ENCODE measurements at places on chromosomes 5 and 9.
A peak's percentile ranks its signal among the peaks of the same experiment; 100 is the strongest.

- DNase-seq: no peak
- no peak overlapping the region for H3K4me3 ChIP-seq
- no peak overlapping the region for H3K27ac ChIP-seq
- no peaks in the 10 kb centered on the region for H3K36me3 ChIP-seq
- H3K27me3 ChIP-seq: peaks cover 8% of the 10 kb centered on the region
These were observed 72.3 kb upstream of the ANXA1 start for GRCh38 chr9:73079326-73079725.

DNA sequence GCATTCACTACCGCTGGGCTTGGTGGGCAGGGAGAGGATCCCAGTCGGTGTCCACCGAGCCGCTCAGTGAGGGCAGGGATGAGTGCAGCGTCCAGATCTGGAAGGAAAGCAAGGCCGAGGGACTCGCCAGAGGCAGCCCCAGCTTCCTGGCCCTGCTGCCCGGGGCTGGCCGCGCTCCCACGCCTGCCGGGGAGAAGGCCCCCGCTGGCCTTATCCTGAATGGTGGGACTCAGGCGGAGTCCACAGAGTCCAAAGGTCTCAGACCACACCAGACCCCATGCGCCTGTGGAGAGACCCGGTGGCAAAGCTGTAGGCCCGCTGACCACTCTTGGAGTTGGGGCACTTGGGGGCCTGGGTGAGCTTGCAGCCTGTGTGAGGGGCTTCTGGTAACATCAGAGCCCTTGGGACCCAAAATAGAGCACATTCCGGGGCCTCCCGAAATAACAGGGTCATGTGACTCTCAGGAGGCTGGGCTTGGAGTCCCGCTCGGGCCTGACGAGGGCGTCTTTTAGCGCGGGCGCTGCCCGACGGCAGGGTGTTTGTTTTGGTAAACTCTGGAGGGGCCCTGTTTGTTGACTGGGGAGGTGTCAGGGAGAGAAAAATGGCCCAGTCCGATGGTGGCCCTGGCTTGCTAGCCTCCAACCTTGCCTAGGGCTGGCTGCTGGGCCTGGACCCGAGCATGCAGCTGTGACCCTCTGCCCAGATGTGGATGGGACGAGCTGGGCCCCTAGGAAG is 2.8 kb downstream of the RXRA start:
- no peak overlapping the region for H3K4me3 ChIP-seq
- H3K36me3 ChIP-seq: no peaks in the 10 kb centered on the region
- H3K4me1 ChIP-seq: peaks cover 25% of the 10 kb centered on the region
- H3K27me3 ChIP-seq: no peaks in the 10 kb centered on the region

- no peak overlapping the region for H3K27ac ChIP-seq
- H3K4me1 ChIP-seq: no peaks in the 10 kb centered on the region
- H3K27me3 ChIP-seq: no peaks in the 10 kb centered on the region
- no peak overlapping the region for H3K4me3 ChIP-seq
- no peak for DNase-seq
These were observed 250.1 kb downstream of the GADD45G start for GRCh38 chr9:89854715-89855475.

DNA sequence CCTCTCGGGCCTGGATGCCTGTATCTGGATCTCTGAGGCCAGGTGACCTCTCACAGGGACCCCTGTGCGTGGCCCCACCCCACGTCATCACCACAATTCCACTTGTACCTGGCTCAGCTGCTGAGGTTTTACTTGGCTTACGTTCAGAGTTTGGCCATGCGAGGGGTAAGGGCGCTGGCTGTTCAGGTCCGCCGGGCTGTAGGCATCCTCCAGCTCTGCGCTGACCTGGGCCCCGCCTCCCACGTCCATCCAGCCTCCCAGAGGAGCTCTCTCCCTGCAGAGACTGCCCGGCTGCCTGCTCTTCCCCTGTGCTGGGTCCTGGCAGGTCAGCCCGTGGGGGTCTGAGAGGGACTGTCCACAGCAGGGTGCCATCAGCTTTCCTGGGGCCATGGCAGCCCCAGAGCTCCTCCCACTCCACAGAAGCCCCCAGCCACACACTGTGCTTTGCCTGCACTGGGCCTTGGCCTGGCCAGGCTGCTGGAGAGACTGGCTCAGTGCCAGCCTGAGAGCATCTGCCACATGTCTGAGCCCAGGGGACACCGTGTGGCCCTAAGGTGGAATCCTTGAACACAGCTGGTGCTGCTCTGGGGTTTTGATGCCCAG is 43.6 kb downstream of the SLC6A3 start:
- H3K4me3 ChIP-seq: no peak overlapping the region
- no peak overlapping the region for H3K27ac ChIP-seq
- DNase-seq: no peak

- H3K27ac ChIP-seq: no peak overlapping the region
- no peak for DNase-seq
- no peaks in the 10 kb centered on the region for H3K27me3 ChIP-seq
- no peaks in the 10 kb centered on the region for H3K36me3 ChIP-seq
These were observed 137.2 kb downstream of the MTX3 start for GRCh38 chr5:79853676-79854418.

DNA sequence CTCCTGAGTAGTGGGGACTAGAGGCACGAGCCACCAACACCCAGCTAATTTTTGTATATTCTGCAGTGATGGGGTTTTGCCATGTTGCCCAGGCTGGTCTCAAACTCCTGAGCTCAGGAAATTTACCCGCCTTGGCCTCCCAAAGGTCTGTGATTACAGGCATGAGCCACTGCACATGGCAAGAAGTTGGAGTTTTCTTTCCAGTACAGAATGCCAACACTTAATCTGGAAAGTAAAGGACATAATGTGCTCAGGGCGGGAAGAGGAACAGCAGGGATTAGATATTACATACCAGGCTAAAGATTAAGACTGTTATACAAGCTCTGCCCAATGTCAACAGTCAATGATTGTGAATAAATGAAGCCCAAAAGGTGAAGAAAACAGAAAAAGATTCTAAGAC is 47.2 kb upstream of the AGXT2 start:
- no peak for DNase-seq
- no peaks in the 10 kb centered on the region for H3K36me3 ChIP-seq
- no peak overlapping the region for H3K4me3 ChIP-seq
- no peak overlapping the region for H3K27ac ChIP-seq
- H3K4me1 ChIP-seq: no peaks in the 10 kb centered on the region

- peaks cover 62% of the 10 kb centered on the region for H3K27me3 ChIP-seq
- H3K36me3 ChIP-seq: no peaks in the 10 kb centered on the region
- H3K4me1 ChIP-seq: peaks cover 12% of the 10 kb centered on the region
- H3K4me3 ChIP-seq: peak overlapping the region; percentile 12
These were observed 1.1 kb downstream of the MAST4 start for GRCh38 chr5:66597183-66597757.

GRCh38 chr9:95937131-95937530 is 61.6 kb downstream of the ERCC6L2 start:
- H3K27me3 ChIP-seq: no peaks in the 10 kb centered on the region
- H3K4me1 ChIP-seq: no peaks in the 10 kb centered on the region
- peaks cover 49% of the 10 kb centered on the region for H3K36me3 ChIP-seq

- H3K27ac ChIP-seq: no peak overlapping the region
- no peak overlapping the region for H3K4me3 ChIP-seq
- peaks cover 75% of the 10 kb centered on the region for H3K4me1 ChIP-seq
- H3K27me3 ChIP-seq: no peaks in the 10 kb centered on the region
These were observed 8.8 kb upstream of the LCP2 start for GRCh38 chr5:170306381-170306831.

DNA sequence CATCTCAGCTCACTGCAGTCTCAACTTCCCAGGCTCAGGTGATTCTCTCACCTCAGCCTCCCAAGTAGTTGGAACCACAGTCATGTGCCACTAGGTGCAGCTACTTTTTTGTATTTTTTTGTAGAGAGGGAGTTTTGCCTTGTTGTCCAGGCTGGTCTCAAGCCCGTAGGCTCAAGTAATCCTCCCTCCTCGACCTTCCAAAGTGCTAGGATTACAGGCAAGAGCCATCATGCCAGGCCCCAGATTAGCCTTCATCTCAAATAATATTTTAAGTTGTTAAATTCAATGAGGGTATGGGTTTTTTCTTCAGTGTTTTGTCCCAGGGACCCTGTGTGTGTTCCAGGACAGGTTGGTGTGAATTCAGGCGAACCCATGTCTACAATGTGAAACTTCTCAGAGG is 12.5 kb upstream of the RFESD start:
- H3K36me3 ChIP-seq: no peaks in the 10 kb centered on the region
- peaks cover 19% of the 10 kb centered on the region for H3K4me1 ChIP-seq
- no peak overlapping the region for H3K27ac ChIP-seq
- DNase-seq: no peak

DNA sequence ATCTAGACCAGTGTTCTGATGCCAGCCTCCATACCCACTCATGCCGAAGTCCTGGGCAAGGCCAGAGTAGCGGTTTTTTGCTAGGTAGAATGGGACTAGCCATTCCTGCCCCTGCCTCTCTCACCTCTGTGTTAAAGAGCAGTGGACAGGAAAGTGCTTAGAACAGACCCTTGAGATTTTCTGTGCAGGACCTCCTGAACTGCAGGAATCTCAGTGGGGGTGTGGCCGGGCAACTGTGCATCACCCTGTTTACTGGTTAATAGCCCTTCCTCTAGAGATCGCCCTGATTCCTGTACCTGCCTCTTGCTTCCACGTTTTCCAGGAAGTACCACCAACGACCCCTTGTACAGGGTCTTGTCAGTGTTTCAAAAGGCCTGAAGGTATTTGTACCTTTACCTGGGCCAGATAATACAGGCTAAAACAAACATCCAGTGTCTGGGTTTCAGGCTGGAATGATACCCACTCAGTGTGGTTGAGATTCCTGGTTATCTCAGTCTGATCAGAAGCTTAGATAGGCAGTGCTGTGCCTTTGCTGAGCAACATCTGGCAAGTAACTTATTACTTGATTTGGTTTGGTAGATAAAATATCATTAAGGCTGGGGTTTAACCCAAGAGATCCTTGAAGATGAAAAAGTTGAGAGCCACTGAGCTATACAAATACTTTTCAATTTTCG is 65.9 kb downstream of the RGS3 start:
- H3K27ac ChIP-seq: no peak overlapping the region
- no peaks in the 10 kb centered on the region for H3K27me3 ChIP-seq
- peaks cover 17% of the 10 kb centered on the region for H3K4me1 ChIP-seq
- peaks cover 81% of the 10 kb centered on the region for H3K36me3 ChIP-seq
- no peak overlapping the region for H3K4me3 ChIP-seq

DNA sequence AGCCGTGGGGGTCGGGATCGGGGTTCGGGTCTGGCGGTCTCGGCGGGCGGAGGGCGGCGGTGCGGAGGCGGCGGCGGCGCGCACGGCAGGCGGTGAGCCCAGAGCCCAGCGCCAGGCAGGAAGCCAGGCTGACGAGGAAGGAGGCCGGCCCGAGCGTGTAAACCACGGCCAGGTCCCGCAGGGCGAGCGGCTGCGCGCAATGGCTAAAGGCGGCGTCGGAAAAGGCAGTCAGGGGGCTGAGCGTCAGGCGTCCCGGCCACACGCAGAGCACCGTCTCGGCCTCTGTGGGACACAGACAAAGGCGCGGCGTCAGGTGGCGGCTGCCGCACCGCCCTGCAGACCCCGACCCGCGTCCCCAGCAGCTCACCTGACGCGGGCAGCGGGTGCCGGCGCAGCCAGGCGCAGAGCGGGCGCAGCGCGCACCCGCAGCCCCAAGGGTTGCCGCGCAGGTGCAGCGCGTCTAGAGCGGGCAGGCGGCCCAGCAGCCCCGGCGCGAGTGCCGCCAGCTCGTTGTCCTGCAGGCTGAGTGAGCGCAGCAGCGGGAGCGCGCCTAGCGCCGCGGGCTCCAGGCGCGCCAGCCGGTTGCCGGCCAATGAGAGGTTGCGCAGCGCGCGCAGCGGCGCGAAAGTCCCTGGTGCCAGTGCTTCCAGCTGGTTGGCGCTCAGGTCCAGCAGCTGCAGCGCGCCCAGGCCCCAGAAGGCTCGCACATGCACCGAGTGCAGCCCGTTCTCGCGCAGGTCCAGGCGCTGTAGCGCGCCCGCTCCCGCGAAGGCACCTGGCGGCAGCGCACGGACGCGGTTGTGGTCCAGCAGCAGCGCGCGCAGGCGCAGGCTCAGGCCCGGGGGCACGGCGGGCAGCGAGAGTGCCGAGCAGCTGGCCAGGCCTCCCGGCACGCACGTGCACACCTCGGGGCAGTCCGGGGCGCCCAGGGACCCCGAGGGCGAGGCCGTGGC is 671 bp downstream of the LRRC26 start:
- DNase-seq: no peak
- no peak overlapping the region for H3K4me3 ChIP-seq
- no peaks in the 10 kb centered on the region for H3K36me3 ChIP-seq

DNA sequence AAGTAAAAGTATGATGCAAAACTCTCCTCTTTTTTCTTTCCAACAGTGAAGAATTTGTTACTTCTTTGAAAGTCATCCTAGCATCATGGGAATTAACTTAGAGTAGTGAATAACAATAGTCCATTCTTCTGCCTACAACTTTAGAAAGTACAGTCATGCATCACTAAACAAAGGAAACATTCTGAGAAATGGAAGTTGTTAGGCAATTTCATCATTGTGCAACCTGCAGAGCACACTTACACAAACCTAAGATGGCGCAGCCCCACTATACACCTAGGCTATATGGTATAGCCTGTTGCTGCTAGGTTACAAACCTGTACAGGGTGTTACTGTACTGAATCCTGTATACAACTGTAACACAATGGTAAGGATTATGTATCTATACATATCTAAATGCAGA is 1209.3 kb upstream of the C9orf72 start:
- H3K27me3 ChIP-seq: no peaks in the 10 kb centered on the region
- no peaks in the 10 kb centered on the region for H3K36me3 ChIP-seq
- no peak overlapping the region for H3K27ac ChIP-seq
- no peak for DNase-seq
- H3K4me1 ChIP-seq: no peaks in the 10 kb centered on the region
- H3K4me3 ChIP-seq: no peak overlapping the region

DNA sequence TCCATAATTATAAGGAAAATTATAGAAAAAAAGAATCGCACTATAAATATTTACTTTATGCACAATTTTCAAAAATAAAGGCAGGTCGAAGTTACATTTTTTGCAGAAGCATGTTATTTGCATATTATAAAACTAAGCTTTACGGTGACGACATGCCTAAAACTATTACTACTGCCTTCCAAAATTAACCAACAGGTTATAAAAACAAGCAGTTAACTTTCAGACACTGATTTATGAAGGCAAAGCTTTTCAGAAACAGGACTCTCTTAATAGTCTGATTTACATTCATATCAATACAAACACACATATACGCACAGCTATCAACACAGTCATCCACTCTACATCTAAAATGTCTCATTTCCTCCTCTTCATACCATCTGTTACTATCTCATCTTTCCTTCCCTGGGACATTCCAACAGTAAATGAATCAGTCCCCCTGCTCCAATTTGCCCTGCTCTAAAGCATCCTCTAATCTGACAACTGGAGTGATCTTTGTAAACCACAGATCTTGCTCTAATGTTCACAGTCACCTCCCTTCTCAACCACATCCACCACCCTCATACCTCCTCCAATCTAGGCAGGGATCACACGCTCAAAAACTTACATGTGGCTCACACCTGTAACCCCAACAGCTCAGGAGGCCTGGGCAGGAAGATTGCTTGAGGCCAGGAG is 21.6 kb downstream of the FBXW11 start:
- H3K4me3 ChIP-seq: no peak overlapping the region
- no peaks in the 10 kb centered on the region for H3K27me3 ChIP-seq
- H3K36me3 ChIP-seq: peaks cover 14% of the 10 kb centered on the region
- H3K4me1 ChIP-seq: peaks cover 16% of the 10 kb centered on the region
